ENCODE measurements at places on chromosomes 1 and 21. TPM values are rescaled to one million over a fixed set of nuclear protein-coding genes. Genes with fewer than 3 reads are reported as not detected.

Gene TAF12
- total RNA-seq, result 23.9 TPM

Gene LY9
- 7.6 TPM for total RNA-seq

Gene HEYL
- 0.32 TPM for total RNA-seq

Gene RBM11
- total RNA-seq, result 4.9 TPM

Gene ERG
- not detected for total RNA-seq

Gene OR2M5
- not detected for total RNA-seq

Gene LCK
- 254 TPM for total RNA-seq

Gene OR6N2
- not detected for total RNA-seq

Gene ETNK2
- total RNA-seq, result 1.7 TPM

Gene CACNA1S
- not detected for total RNA-seq

Gene PIGP
- 17.0 TPM for total RNA-seq

Gene EFNA1
- 1.4 TPM for total RNA-seq

Gene KLHDC8A
- not detected for total RNA-seq

Gene PPIH
- 74.2 TPM for total RNA-seq

Gene SPATC1L
- total RNA-seq, result 12.9 TPM

Gene PCP4
- total RNA-seq, result not detected

Gene TIMM17A
- 40.1 TPM for total RNA-seq

Gene DEPDC1
- total RNA-seq, result 23.7 TPM

Gene CYP4A22
- not detected for total RNA-seq

Gene COL16A1
- 0.82 TPM for total RNA-seq

Gene REN
- not detected for total RNA-seq

Gene CD5L
- total RNA-seq, result not detected

Gene NIBAN1
- total RNA-seq, result 49.4 TPM

Gene OR14K1
- not detected for total RNA-seq

Gene KRTAP11-1
- total RNA-seq, result not detected

Gene NBPF20
- total RNA-seq, result 2.3 TPM

Gene MXRA8
- 3.0 TPM for total RNA-seq

Gene DVL1
- total RNA-seq, result 52.2 TPM

Gene KRTAP19-8
- not detected for total RNA-seq

Gene PDE4B
- total RNA-seq, result 53.9 TPM

Gene KIF26B
- total RNA-seq, result 0.34 TPM

Gene CADM3
- total RNA-seq, result not detected

Gene COL9A2
- total RNA-seq, result 27.4 TPM

Gene SH2D2A
- 221 TPM for total RNA-seq

Gene AMPD1
- total RNA-seq, result not detected

Gene CNR2
- total RNA-seq, result 0.35 TPM

Gene USH2A
- total RNA-seq, result not detected

Gene TPTE
- 0.26 TPM for total RNA-seq

Gene SPATA21
- not detected for total RNA-seq

Gene SLC5A9
- not detected for total RNA-seq

Gene NR1I3
- not detected for total RNA-seq

Gene NHLH1
- total RNA-seq, result 0.32 TPM
